ENCODE measurements at places on chromosomes 12 and 14.

GRCh38 chr12:90990611-90991010, 14.2 kb downstream of the EPYC start:
- DNase-seq = no peak

DNA sequence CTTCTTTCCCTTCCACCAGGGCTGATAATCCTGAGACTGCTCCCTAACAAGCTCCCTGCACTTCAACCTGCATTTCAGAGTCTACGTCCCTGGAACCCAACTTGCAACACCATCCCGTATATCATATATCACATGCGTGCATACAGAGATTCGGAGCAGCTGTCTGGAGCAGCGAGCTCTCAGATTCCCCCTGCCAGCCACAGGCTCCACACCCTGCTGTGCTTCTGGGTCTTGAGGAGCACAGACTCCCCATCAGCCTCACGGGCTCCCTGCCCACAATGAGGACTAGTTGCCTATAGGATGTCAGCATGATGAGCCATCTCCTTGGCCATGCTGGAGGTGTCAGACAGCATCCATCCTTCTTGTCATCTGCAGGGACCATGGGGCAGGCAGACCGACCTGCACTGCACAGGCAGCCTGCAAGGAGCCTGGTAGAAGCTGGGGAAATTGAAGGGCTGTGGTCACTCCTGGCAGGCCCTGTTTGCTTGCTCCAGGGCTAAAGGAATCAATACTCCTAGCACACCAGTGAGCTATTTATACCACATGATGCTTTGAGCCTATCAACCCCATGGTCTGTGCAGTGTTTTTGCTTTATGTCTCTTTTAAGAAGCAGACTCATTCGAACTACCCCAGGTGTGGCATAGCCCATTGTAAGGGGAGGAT, 19.6 kb upstream of the HDAC7 start:
- DNase-seq = no peak

DNA sequence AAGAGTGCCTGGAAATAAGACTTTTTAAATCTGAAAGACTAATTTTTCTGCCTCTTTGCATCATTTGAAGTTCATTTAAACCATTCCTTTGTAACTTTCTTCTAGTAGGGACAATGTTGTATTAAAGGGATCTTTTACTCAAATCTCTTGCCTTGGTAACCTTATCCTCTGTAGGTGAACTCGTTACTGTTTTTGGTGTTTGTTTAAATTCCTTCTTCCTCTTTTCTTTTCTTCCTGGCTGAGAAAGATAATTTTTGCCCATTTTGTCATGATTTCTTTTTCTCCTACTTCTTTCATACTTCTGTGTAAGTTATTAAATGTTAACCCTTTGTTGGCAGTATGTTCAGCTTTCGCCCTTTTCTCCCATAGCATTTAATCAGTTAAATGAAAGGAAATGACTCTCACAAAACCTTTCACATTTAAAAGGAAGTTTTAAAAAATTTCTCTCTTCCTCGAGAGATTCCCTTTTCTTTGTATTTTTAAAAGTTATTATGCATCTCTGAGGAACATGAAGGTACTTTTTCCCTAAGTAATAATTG, 10.3 kb downstream of the VEZT start:
- DNase-seq = no peak

- DNase-seq = no peak
These were observed 827.6 kb downstream of the SLC6A15 start for GRCh38 chr12:84085046-84085445.

GRCh38 chr12:15439459-15439858, 117.2 kb downstream of the PTPRO start:
- DNase-seq = no peak

DNA sequence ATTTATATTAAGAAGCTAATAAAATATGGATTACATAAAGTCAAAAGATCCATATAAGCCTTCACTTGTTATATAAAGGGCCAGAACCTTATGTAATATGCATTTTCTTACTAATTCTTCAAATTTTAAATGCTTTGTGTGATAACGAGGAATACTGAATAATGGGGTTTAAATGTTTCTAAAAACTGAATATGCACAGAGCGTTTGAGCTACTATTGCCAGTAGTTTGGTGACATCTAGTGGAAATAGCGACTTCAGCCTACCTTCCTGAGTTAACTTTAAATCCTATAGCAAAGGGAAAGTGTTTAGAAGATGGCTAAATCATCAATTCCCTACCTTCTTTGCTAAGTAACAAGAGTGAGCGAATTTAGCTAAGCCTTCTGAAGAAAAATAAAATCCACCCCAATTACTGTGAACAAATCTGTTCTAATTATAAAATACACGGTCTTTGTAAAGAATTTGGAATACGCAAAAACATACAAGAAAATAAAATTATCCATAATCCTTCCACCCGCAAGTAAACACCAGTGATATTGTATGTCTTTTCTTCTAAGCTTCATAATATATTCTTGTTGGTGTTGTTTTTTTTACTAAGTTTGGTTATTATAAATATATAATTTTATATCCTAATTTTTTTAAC, 115.5 kb upstream of the G2E3 start:
- DNase-seq = no peak

DNA sequence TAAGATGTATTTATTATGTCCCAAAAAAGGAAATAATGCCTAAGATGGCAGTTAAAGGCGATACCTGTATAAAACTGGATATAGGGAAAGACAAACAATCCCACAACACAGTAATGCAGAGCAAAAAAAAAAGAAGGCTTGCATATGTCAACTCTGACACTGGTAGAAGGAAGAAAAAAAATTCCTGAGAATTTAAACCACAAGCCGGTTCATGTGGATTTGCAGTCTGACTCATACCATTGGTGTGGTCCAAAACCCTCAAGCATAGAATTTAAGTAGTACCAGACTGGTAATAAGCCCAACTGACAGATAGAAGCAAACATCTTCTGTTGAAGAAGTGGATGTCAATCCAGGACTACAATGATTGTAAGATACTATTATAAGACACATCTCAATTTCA, 7.2 kb downstream of the DNAI7 start:
- DNase-seq = no peak

GRCh38 chr14:103074729-103075367, 9.2 kb upstream of the LBHD2 start:
- DNase-seq = peak; percentile 71

DNA sequence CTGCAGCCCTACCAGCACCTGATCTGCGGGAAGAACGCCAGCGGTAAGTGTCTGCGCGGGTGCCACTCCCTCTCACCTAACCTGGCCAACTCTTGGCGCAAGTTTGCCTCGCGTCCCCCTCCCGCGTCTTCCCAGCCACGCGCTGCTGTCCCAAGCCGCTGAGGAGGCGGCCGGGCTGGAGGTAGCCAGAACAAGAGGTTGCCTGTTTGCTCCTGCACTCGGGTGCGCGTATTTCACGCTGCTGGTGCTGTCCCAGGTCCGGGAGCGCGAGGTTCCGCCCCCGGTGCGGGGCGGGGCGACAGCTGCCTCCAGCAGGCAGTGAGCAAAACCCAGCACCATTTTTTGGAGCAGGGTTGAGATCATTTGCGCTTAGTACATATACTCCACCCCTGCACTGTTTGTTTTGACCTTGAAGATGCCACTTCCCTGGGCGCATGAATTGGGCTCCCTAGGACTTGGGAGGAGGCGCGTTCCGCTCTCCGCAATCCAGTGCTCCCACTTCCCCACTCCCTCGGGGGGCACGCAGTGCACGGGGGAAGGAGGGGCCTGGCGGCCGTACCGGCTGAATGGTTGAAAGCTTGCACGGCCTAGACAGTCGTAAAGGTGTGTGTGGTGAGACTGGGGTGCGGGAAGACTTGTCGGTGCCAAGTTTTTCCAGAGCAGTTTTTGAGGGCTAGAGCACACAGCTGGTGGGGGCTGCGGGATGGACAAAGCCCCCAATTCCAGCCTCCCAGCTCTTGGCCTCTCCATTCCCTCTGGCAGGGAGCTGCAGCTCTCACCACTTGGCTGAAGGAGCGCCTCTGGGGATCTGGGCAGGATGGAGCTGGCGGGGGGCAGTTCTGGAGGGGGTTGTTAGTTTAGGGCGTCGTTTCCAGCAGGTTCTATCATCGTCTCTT, 226.9 kb upstream of the CRY1 start:
- DNase-seq = peak; percentile 88

DNA sequence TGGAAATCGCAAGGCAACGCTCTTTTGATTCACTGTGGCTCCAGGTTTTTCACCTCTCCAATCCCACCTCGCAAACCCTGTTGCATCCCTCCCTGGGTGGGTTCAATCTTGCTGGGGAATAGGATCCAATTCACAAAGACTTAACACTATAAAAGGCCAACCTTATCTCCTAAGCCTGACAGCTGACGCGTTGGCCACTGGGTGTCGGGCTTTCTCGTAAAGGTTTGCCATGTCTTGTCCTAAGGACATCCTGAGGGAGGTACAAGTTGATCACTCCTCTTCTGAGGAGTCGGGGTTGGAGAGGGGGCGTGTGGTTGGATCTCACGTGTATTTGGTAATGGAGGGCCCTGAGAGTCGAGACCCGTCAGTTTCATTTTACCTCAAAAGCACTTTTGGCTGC, 112.6 kb upstream of the FZD10 start:
- no peak for DNase-seq

DNA sequence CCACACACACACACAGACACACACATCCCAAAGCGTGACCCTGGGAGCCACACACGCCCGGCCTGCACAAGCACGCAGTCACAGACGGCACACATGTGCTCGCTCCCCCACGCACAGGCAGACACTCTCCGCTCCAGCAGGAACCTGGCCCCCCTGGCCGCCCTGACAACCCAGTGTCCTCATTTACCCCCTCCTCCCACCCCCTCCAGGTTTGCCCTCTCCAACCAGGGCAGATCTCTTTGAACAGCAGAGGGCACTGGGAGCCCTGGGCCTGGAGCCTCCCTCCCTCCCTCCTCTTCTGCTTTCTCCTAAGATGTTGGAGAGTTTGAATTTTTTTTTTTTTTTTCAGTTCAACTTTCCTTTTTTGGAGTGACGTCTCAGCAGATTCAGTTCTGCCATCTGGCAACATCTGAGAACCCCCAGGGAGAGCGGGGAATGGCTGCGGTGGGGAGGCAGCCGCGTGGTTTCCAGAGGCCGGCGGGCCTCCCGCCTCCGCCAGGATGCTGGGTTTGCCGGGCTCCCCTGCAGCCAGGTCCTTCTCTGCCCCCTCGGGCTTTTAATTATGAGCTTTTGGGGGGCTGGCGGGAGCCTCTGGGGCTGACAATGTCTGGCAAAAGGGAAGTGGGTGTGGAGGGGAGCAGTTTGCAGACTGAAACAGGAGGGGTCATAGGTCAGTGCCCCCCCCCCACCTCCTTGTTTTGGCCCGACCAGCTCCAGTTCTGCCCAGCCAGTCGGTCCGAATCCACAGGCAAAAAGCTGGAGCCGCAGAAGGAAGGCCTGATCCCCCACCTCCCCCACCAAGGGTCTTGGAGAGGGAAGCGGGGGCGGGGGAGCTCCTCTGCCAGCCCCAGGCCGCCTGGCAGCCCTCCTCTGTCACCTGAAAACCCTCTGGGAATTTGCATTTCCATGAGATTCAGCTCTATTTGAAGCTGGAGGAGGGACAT, 1.3 kb upstream of the NCOR2 start:
- peak; percentile 71 for DNase-seq

- no peak for DNase-seq
These were observed 1126.4 kb upstream of the FLRT2 start for GRCh38 chr14:84403585-84403984.

GRCh38 chr12:106113042-106113441, 25.7 kb downstream of the NUAK1 start:
- peak; percentile 59 for DNase-seq

DNA sequence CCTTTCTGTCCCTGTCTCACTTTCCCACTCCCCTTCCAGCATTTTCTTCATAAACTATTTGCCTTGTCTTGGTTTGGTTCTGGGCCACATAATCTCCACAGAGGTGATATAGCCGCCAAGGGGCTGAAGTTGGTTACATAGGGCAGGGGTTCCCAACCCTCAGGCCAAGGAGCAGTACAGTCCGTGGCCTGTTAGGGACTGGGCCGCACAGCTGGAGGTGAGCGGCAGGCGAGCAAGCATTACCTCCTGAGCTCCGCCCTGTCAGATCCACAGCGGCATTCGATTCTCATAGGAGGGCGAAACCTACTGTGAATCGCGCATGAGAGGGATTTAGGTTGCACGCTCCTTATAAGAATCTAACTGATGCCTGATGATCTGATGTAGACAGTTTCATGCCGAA, 80.6 kb upstream of the HIF1A start:
- no peak for DNase-seq

DNA sequence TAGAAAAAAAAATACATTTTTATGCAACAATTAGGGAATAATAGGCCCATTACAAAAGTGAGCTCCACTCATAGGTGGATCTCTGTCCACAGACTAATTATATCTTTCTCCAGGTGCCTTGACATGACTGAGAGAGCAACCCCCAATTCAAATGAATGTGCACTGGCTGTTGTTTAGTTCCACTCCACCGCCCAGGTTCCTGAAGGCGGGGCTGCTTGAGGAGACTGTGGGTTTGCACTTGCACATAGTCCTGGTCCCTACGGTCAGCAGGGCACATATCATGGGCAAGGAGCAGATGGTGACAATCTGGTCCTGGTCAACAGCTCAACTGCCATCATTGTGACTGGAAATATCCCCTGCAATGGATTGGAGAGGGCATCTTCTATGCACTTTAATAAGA, 195.6 kb upstream of the PWP1 start:
- no peak for DNase-seq

DNA sequence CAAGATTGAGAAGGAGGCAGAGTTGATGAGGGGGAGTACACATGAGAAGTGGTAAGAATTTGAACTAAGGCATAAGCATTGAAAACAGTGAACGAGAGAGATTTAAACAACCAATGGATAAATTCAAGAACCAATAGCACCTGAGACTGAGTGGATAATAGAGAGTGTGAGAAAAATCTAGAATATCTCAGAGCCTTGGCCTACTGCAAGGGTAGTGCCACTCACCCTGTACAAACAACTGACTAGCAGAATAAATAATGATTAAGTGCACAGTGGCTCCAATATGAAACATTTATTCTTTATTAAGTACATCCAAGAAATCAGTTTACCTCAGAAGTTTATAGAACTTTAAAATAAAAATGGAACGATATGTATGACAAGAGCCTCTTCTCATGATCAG, 54.4 kb downstream of the CAPS2 start:
- DNase-seq = no peak

DNA sequence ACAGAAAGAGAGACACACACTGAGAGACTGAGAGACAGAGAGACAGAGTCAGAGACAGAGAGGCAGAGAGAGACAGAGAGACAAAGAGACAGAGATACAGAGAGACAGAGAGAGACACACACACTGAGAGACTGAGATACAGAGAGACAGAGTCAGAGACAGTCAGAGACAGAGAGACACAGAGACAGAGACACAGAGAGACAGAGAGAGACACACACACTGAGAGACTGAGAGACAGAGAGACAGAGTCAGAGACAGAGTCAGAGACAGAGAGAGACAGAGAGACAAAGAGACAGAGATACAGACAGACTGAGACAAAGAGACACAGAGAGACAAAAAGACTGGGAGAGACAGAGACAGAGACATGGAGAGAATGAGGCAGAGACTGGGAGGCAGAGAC, 90.0 kb downstream of the GALNT9 start:
- DNase-seq = no peak
